ENCODE measurements at places on chromosomes 7 and 10.

DNA sequence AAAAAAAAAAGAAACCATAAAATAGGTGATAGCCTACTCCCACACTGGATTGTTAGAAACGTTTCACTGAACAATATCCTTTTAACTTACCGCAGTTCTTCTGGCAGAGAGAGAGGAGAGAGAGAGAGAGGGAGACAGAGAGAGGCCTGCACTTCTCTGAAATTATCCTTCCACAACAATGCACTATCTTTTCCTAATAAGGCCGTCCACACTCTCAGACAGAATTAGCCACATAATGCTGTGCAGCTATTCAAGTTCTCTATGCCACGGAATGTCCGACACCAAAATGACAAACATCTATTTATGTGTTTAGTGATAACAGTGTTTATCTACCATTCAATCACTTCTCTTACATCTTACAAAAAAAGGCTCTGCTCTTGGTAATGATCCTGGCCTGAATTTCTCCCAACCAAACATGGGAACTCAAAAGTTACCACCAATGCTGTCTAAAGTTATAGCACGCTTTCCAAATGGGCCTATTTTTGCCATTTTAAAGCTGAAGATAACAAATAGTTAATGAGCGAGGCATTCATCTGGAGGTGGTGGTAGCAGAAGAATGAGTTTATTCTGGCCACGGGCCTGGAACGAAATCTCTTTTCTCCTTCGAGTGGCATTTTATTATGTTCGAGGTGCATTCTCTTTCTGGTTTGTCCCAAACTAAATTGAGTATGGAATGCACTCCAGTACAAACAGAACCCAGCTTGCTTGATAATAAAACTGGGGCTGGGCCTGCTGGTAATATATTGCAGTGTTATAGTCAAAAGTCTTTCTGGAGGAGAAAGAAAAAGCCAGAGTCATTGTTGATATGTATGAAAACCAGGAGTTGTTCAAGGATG lies 160.2 kb upstream of the SVIL start:
- DNase-seq = no peak

GRCh38 chr7:16034353-16034752 lies 347.9 kb upstream of the MEOX2 start:
- DNase-seq = no peak

GRCh38 chr7:78018641-78019446 lies 220.3 kb downstream of the PHTF2 start:
- DNase-seq = no peak

GRCh38 chr10:72255977-72256729 lies 17.6 kb upstream of the DDIT4 start:
- no peak for DNase-seq

DNA sequence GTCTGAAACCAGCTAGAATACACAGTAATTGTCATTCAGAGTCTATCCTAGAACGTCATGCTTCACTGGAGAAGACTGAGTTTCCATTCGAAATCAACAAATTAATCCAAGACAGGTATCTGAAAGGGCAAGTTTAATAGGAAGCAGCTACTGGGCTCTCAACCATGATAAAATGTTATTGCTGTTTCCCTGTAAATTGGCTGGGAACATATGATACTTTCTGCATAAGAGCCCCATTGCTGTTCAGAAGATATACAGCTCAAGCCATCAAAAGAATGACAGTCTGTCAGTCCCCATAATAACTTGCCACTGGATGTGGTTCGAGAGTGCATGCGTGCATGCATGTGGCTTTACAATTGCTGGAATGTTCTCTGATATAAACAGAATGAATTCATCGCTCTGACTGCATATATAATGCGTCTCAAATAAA lies 129.0 kb downstream of the HIBADH start:
- DNase-seq = no peak

- no peak for DNase-seq
These were observed 328.2 kb downstream of the DNAJB6 start for GRCh38 chr7:157664871-157665633.

GRCh38 chr10:114064151-114065048 lies 20.7 kb downstream of the ADRB1 start:
- no peak for DNase-seq

DNA sequence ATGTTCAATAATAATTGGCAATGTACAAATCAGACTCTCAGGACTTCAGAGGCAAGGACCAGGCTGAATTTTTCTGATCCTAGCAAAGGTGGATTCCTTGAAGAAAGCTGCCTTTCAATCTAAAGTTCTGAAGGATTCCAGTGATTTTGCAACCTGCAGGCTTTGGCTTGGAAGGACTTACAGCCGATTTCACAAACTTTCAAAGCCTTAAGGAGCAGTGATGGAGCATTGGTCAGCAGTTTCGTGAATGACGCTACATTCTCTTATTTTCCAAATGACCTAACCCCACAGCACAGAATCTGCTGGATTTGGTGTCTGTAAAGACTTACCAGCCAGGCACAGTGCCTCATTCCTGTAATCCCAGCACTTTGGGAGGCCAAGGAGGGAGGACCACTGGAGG lies 167.5 kb downstream of the ARHGAP12 start:
- DNase-seq = no peak

DNA sequence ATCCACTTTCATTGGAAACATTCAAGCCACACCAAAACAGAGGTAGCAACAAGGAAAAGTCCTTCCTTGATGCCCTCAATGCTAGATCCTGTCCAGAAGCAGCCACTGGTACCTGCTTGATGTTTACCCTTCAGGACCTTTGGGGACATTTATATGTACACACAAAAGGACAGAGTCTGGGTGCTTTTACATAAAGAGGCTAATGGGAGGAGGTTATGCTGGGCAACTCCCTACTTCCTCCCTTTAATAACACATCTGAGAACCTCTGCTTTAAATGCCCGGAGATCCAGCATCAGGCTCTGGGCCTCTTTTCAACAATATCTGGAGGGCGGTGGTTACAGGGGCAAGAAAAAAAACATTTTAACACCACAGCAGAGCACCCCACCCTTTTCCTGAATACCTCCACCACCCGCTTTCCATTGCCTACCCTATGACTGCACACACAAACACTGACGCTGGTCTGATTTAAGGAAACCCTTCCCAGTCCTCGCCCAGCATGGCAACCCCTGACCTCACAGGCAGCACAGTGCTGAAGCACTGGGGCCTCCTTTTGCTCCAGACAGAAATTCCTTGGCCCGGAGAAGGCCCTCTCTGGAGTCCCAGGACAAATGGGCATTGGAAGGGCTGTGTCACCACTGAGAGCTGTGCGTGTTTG lies 39.3 kb upstream of the DUSP5 start:
- no peak for DNase-seq

DNA sequence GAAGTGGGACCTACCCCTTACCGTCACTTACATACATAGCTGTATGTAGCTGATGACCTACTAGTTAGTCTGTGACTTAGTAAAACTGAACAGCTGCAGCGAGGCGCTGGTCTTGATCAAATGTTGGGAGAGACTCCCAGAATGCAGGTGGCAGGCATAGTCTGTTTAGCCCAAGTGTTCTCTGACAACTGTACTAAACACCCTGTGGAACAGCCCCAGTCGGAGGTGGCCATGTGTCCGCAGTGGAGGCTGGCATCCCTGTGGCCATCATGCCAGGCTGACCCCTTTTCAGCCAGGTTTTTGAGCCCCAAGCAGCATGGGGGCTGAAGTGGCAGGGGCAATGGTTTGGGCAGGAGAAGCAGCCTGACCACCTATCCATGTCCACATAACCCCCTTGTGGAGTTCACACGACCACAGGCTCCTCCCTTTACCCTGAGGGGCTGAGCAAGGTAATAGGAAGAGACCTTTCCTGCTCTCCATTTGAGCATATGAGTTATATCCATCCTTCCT lies 7.2 kb downstream of the ADCY1 start:
- no peak for DNase-seq

GRCh38 chr10:131902691-131903090 lies 1.9 kb downstream of the PPP2R2D start:
- no peak for DNase-seq

DNA sequence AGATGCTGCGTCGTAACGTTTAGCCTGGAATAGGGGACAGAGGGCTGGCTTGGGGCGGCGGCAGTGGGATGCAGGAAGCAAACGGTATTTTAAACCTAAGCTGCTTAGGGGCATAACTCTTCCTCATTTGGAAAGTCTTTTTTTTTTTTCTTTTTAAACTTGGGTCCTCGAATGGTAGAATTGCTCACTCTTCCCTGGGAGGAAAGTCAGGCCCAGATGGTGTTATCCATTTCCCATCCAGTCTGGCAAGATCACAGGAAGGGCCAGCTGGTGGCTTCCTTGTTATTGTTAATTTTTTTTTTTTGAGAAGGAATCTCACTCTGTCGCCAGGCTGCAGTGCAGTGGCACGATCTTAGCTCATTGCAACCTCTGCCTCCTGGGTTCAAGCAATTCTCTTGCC lies 56.6 kb downstream of the TMEM209 start:
- DNase-seq = no peak

- no peak for DNase-seq
These were observed 74.8 kb downstream of the GRID1 start for GRCh38 chr10:86291616-86292340.

- no peak for DNase-seq
These were observed 34.0 kb upstream of the JCAD start for GRCh38 chr10:30093303-30093950.

DNA sequence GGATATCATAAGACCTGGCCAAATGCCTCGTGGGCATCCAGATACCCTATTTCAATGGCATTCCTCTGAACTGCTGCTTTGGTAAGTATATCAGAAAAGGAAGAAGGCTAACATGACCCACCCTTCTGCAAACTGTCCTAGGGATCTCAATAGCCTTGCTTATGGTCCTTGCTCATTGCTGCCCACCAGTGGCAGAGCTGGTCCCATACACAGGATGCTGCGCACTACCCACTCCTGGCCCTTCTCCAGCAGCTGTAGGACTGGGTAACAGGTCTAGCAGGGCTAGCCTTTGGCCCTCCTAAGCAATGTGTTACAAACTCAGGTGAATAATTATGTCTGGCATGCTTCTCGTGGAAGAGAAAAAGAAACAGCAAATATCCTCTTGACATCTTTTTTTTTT lies 72.5 kb downstream of the C10orf90 start:
- DNase-seq = no peak

DNA sequence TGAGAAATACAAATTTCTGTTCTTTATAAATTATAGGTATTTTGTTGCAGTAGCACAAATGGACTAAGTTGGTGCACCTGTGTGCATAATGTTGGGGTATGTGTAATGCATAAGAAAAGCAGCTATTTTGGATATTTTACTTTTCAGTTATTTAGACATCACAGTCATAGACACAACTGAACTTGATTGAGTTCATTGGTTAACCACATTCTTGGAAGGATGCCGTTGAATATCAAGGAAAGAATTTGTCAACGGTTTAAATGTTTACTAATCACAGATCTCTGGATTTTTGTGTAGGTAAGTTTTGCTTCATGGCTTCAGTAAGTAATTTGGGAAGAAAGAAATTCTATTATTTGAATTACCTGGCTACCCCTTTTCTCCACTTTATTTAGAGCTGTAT lies 4.1 kb downstream of the OTUD1 start:
- no peak for DNase-seq

- no peak for DNase-seq
These were observed 830 bp downstream of the IMPDH1 start for GRCh38 chr7:128408709-128409595.

GRCh38 chr7:47698386-47698785 lies 116.5 kb upstream of the TNS3 start:
- DNase-seq = no peak

DNA sequence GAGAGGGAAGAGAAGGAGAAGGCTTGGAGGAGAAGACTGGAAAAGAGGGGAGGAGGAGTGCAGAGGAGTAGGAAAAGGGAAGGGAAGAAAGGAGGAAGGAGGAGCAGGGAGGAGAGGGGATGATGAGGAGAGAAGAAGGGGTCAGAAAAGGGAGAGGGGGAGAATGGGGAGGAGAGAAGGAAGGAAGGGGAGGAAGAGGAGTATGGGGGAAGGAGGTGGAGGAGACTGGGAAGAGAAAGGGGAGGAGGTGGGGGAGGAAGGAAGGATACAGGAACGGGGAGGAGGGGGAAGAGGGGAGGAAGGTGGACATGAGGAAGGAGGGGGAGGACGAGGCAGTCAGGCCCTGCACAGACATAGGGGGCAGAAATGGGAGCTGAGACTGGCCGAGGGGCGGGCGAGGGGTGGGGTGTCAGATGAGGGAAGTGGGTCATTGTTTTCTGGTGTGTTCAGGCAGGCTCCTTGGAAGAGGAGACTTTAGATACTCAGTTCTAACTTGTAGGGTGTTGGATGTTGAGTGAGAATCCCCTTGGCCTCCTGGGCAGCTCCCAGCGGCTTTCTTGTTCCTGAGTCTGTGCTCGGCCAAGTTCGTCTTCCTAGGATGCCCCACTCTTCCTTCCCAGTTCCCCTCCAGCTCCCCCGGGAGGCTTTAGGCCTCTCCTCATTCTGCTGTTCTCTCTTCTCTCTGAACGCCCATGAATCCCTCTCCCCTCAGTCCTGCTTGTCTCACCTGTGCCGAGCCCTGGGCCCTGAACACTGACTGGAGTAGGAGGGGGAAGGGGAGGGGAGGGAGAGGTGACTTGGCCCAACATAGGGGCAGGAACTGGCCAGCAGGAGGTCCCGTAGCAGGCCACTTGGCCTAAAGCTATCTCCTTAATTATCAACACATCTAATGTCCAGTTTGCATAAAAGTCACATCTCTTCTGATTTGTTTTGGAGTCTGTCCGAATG lies 12.8 kb upstream of the CRHR2 start:
- DNase-seq = no peak

DNA sequence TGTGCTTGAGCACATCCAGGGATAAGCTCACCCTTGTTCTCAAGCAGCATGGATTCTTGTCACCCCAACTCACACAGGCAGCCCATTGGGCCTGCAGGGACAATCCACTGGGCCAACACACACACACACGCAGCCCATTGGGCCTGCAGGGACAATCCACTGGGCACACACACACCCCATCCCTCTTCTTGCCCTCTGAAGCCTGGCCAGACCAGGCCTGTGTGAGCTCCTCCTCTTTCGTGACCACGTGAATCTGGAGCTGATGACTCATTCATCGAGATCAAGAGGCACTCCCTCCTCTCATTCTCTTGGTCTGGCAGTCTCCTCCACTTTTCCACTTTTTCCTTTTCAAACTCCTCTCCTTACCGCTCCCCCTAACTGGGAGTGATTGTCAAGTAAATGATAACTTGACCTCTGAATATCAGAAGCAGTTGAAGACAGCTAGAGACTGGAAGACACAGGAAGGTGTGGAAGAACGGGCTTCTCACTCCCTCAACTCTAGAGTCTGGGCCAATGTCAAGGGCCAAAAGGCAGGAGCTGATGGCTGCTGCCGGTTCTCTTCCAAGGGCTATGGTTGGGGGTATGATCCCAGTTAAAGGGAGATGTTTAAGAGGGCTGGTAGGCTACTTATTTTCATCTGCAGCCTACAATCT lies 89.7 kb downstream of the HIPK2 start:
- DNase-seq = no peak
